A549 (cell line): ENCODE measurements at places on chromosomes 12 and 14. TPM values are rescaled to one million over a fixed set of nuclear protein-coding genes. Genes with fewer than 3 reads are reported as not detected.

- no peak for DNase-seq
Measured at GRCh38 chr12:29781188-29781587, 2.6 kb downstream of the TMTC1 start.

DNA sequence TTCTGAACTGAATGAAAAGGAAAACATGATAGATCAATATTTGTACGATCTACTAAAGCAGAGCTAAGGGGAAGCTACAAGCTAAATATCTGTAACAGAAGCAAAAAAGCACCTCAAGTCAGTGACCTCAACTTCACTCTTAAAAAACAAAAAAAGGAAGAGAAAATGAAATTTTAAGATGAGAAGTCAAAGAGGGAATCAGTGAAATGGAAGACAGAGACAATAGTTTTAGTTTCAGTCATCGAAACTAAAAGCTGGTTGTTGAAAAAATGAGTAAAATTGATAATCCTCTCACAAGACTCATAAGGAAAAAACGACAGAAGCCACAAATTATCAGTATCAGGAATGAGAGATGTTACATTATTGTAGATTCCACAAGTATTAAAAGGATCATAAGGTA lies 11.9 kb upstream of the SLC2A13 start:
- no peak for DNase-seq

Gene ANO4
- polyA plus RNA-seq: 0.03 TPM in 2 of 3 replicates, not detected in the other

DNA sequence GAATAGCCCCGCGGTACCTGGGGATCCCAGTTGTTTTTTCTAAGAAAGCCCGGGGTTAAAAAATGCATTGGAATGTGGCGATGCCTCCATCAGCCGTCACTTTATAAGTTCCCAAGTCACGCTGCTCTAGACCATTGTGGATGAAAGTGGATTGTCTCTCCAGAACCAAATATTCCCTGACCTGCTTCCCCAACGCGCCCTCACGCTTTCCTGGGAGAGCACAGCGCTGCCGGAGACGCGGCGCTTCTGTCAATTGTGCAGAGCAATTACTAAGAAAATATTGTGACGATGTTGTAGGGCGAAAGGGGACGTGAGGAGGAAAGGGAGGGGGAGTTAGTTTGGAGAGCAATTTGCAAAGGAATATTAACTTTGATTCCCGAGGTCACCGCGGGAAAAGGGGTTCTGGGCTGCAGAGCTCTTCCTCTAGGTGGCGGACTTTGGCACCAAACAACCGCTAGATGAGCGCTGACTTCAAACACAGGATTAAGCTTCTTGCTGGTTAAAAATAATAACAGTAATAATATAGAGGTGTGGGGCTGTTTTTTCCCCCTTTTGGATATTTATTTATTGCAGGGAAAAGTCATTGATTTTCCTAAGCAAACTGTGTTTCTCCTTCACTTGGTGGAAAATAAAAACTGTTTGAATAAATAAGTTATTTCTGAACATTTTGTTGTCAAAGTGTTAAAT lies 9.6 kb upstream of the FOXG1 start:
- DNase-seq: peak; percentile 48

- DNase-seq: peak; percentile 54
Measured at GRCh38 chr12:70660620-70661219, 23.5 kb upstream of the PTPRB start.

- no peak for DNase-seq
Measured at GRCh38 chr12:57891542-57892228, 45.2 kb upstream of the CTDSP2 start.

Gene OR4K5
- polyA plus RNA-seq: not detected in 3 replicates

DNA sequence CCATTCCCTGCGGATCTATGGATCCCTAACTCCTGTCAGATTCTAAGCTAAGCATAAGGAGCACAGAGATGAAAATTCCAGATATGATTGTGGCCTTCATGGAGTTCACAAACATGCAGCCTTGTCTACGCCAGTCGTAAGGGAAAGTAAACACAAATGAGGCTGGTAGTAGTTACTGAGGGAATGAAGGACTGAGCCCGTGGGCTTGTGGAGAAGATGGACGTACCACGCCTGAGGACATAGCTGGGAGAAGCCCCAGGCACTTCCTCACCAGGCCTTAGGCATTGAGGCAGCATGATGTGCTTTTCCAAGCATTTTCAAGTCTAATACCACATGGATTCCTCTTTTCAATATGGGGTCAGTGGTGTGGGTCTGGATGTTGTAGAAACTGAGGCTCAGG lies 515.2 kb downstream of the BCL11B start:
- DNase-seq: no peak

Gene NOXRED1
- polyA plus RNA-seq: 0.16 to 0.22 TPM (median 0.18 TPM) in 3 replicates

Gene FGF23
- polyA plus RNA-seq: not detected in 3 replicates

GRCh38 chr12:92938018-92938417 lies 8.9 kb upstream of the EEA1 start:
- no peak for DNase-seq

DNA sequence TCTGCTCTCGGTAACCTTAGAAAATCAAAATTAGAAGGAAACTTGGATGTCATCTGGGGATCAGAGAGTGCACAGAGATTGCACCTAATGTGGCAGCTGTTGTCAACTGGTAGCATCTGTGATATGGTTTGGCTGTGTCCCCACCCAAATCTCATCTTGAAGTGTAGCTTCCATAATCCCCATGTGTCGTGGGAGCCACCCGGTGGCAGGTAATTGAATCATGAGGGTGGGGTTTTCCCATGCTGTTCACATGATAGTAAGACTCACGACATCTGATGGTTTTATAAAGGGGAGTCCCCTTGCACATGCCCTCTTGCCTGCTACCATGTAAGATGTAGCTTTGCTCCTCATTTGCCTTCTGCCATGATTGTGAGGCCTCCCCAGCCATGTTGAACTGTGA lies 127.7 kb upstream of the SRRM4 start:
- DNase-seq: no peak

GRCh38 chr12:58359084-58359483 lies 417.7 kb downstream of the ATP23 start:
- DNase-seq: no peak

- DNase-seq: no peak
Measured at GRCh38 chr14:49915085-49915484, 22.2 kb downstream of the ARF6 start.

Gene RARG
- polyA plus RNA-seq: 16.4 to 17.7 TPM (median 17.2 TPM) in 3 replicates

- DNase-seq: peak; percentile 49
Measured at GRCh38 chr12:32896432-32897280, at the start of gene PKP2. Gene PKP2 (minus strand): TSS chr12:32896777. CDS start chr12:32896731, 46 bp downstream.

DNA sequence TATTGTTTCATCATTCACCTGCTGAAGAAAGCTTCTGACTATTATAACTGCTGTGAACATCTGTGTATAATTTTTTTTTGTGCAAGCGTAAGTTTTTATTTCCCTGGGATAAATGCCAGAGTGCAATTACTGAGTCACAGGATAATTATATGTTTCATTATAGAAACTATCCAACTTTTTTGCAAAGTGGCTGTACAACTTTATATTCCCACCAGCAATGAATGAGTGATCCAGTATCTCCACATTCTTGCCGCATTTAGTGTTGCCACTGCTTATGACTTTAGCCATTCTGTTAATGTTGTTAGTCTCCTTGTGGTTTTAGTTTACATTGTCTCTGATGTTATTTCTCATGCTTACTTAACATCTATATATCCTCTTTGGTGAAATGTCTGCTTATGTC lies 88.1 kb upstream of the CCDC175 start:
- DNase-seq: no peak
